ENCODE measurements at places on chromosomes 6 and 20.

DNA sequence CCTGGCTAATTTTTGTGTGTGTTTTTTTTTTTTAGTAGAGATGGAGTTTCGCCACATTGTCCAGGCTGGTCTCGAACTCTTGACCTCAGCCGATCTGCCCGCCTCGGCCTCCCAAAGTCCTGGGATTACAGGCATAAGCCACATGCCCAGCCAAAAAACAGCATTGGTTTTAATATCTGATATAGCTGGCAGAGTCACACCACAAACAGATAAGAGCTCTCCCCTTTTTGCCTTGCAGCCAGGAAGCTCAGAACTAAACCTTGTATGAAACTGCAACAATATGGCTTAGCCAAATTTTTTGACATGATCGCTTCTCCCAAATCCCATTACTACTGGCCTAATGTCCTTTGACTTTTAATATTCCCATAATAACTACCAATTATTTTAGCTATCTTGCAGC, 4.9 kb downstream of the ACOT8 start:
- no peak for DNase-seq

DNA sequence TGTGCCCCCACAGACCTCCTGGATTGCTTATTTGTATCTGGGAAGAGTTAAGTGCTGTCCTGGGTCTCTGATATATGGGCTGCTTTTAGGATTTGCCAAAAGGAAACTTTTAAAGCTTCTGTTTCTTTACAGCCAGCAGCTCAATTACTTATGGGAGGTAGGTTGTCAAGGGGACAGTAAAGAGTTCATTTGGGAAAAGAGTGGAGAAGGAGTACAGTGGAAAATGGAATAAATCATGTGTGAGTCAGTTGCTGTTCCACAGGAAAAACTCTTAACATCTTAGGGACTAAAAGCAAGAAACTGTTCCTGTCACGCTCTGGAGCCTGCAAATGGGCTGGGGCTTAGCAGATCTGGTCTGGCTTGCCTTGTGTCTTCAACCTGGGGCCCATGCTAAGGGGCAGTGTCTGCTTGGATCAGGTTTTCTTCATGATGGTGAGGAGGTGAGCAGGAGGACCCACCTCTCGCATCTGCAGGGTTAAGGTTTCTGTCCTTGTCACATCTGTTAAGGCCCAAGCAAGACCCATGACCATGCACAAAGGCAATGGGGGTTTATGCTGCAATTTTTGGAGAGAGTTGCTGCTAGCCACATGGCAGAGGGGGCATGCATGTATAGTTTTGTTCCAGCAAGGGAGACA, 8.7 kb upstream of the CST1 start:
- DNase-seq: no peak

DNA sequence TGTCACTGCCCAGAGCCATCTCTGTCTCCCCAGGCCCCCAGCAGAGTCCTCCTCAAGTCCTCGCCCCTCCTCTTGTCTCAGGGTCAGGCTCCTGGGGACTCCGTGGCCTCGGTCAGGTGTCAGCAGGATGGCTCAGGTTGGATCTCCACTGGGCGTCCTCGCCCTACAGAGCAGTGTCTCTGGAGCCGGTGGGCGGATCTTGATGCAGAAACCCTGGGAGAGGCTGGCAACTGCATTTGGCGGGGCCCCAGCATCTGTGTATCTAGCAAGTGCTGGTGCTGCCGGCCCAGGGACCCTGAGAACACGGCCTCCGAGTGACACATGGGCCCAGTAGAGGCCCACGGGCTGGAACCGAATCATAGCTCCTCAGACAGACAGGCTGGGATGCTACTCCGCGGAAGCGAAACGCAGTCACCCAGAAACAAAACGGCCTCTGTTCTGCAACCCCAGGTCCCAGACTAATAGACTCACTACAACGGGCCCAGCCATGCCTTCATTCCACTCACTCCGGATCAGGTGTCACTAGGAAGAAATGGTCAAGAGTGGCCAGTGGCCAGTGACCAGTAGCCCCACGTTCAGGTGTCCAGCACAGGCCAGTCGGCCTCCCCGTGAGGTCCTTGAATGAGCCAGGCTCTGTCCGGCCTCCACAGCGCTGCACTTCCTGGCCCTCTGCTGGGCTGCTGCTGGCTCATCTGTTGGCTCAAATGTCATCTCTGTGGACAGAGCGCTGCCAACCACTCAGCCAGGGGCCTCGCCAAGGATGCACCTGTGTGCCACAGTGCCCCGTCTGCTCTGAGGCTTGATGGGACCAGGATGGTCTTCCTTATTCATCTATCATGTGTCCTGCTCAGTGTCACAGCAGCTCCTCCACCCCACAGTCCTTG, 12.6 kb upstream of the FRMD1 start:
- no peak for DNase-seq

DNA sequence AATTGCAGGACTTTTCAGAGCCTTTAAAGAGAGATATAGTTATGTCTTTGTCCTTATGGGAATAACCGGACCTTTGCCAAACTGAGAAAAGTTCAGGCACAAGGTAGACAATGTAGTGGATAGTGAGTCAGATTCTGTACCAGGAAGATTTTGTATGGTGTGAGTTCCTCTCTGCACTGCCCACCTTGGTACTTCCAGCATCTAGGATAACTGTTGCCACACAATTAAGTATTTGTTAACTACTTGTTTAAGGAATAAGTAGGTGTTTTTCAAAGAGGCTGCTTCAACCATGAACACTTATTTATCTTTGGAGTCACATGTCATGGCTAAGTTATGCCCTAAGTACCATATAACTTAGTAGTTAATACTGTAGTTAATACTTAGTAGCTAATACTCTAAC, 131.8 kb upstream of the DOK5 start:
- DNase-seq: no peak

DNA sequence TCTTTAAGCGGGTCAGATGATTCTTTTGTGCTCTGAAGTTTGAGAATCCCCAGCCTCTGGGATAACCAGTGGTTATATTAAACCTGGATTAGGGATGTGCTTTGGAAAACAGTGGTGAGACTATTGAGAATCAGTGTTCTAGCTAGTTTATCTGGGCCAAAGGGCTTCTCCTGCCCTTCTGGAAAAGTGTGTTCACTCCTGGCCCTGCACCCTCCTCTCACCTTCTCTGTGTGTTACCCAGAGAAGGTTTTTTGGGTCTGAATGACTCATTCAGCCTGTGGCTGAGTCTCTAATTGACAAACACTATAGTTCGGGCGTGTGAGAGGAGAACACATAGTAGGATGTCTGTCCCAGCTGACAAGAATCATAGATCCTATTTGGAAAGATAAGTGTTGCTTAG, 66.7 kb downstream of the LRRC1 start:
- DNase-seq: no peak

DNA sequence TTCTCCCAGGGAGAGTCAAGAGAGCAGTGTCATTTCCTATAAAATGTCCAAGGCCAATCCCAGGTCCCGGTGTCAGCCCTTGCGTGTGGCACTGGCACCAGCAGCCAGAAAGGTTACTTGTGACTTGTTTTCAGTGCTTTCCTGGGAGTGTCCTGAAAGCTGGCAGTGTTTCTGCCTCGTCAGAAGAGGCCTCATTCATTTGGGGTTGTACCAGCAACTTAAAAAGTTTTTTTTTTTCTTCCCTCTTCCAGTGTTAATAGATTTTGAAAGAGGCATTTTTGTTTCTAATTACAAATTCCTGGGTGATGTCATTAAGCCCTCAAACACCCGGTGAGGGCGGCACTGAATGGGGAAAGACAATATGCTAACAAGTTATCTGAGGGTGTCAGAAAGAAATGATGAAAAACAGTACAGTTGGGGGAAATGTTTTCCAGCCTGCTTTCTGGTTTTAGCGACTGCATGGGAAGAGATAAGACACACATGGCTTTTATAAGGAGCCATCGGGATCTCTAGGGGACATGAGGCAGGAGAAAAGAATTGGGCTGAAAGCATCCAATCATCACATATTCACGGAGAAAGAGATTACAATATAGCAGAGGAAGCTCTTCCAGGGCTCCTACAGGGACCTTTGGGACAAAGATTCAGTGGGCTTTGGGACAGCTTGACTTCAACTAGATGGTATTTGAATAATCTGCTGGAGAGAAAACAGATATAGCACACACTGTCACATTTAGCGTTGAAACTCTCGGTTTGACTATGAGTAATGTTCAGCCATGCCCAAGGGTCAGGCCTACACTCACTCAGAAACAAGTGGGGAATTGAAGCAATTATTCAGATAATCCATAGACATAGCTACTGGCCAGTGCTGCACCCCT, 153.0 kb downstream of the BCAS1 start:
- no peak for DNase-seq

GRCh38 chr20:54068495-54068894, 1.9 kb downstream of the BCAS1 start:
- DNase-seq: no peak

GRCh38 chr20:34155836-34156235, 43.8 kb upstream of the EIF2S2 start:
- DNase-seq: no peak

DNA sequence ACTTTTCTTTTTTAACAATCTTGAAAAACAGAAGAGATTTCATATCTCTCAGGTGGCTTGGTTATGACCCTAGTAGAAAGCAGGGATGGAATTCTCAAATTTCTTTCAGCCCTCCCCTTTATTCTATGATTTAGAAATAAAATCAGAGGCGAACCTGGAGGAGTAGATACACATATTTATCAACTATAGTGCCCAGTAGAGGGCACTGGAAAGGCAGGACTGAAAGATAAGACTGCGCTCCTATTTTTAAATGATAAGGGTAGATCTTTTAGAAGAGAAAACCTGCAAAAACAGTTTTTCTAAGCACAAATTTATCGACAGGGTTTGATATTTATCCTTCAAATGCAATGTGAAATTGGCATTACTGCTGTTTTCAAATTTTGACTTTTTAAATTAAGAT, 1296.6 kb downstream of the EPHA7 start:
- DNase-seq: no peak

DNA sequence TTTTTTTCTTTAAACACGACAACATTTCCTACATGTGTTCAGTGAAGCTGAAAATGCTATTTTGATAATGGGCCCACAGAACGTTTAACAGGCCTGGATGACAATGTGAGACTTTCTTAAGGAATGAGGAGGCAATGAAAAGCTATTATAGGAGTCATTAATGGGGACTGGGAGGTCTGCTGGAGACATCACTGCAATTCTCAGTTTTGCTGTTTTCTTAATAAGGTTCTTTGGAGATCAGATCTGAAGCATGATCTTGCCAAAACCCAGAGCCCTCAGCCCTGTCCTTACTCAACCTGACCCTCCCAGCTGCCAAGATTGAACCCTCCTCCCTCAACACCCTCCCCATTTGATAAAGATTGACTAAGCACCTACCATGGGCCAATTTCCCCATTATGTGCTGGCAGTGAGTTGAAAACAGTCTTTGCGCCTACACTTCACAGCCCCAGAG, 353.1 kb downstream of the MAFB start:
- no peak for DNase-seq

GRCh38 chr6:45630801-45631200, 253.1 kb upstream of the SUPT3H start:
- no peak for DNase-seq

DNA sequence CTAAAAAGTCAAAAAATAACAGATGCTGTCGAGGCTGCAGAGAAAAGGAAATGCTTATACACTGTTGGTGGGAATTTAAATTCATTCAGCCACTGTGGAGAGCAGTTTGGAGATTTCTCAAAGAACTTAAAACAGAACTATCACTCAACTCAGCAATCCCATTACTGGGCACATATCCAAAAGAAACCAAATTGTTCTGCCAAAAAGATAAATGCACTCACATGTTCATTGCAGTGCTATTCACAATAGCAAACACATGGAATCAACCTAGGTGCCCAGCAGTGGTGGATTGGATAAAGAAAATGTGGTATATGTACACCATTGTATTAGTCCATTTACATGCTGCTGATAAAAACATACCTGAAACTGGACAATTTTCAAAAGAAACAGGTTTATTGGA, 116.0 kb upstream of the VGLL2 start:
- no peak for DNase-seq

DNA sequence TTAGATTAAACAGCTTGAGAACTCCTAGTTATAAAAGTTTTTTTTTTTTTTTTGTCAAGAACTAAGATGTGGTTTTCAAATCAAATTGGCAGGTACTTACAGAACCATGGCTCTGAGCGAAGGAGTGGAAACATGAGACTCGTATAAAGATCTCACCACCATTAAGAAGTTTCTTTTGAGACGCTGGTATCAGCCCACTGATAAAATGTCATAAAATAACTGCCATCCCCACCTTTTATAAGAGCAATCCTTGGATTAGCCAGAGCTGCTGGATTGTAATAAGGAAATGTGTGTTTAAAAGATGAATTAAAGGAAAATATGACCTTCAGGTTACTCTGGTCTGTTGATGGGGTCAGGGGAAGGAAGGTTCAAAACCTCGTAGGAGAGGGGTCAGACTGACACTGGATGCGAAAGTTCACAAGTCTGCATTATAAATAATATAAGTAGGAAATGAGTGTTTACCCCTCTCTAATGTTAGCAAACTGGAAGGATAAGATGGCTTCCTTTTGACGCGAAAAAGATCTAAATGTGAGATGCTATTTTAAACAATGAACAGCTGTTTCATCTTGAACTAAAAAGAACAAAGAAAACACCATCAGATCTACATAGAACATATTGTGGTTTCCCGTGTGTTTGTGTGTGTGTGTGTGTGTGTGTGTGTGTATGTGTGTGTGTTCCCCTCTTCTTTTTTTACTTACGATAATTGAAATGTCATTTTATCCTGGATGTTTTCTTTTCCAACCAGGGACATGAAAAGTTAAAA, 386.8 kb upstream of the JAG1 start:
- DNase-seq: no peak

DNA sequence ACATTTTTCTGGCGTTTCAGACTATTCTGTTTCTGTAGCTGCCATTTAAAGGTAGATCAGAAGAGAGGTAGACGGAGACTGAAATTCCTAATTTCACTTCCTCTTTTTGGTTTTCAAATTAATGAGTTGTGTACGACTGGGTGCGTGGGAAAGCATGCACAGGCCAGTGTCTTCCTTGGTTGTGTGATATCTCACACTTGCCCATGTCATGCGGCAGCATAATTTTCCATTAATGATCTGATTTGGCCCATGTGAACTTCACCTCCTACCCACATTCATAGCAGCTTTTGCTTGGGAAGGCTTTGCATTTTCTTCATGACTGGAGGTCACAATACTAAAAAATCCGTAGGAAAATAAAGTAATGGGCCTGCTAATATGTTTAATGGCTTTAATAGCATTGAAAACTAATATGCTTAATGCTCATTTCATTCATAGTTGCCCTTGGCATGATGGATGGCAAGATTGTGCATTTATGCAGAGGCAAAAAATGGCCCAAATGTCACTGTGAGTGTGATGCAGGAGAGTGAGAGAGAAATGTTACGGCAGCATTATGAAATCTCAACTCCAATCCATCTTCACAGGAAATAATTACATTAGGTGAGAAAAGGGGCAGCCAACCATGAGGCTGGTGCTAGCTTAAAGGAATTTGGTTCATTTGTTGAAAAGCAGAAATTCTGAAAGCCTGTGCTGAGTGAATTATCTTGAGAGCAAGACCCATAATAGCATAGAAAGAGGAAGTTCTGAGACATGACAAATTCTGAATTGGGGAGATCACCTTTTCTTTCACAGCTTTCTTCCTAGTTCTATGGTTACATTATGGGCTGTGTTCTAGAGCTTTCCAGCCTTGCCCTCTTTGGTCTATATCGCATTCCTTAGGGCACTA, 69.0 kb upstream of the UST start:
- DNase-seq: no peak
